Right renal pelvis (tissue), 4 donors: ENCODE measurements at places on chromosomes 6 and 20.

- DNase-seq = no peak
Observed at GRCh38 chr6:121876721-121877120, 441.3 kb downstream of the GJA1 start.

- no peak for DNase-seq
Observed at GRCh38 chr6:13287104-13287503, 41.2 kb downstream of the TBC1D7 start.

- DNase-seq = no peak
Observed at GRCh38 chr6:167761794-167762258, 64.9 kb upstream of the AFDN start.

DNA sequence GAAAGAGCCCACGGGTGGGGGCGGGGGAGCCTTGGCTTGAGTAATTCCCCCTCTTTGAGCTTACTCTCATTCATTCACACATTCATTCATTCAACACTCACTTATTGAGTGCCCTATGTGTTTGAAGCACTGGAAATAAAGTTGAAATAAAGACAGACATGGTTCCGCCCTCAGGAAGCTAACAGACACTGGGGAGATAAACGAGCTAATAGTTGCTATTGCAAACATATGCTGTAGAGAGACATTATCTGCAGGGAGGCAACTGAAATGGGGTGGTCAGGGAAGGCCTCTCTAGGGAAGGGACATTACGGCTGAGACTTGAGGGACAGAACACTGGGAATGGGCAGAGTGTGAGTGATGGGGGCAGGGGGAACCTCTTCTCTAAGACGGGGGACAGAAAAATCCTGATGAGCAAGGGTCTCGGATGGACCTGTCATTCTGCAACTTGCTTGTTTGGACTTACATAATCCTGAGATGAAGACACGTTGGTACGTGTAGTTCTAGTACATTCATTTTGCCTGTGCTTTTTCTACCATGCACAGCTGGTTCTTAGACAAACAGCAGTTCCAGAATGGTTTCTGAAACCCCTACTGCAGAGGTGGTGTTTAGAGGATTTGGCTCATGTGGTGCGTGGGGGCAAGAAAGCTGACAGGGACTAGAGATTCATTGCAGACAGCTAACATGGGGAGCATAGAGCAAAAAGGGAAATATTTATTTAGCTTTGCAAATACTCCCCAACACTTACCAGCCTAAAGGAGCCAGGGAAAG is 71.1 kb upstream of the BLCAP start:
- DNase-seq = no peak

DNA sequence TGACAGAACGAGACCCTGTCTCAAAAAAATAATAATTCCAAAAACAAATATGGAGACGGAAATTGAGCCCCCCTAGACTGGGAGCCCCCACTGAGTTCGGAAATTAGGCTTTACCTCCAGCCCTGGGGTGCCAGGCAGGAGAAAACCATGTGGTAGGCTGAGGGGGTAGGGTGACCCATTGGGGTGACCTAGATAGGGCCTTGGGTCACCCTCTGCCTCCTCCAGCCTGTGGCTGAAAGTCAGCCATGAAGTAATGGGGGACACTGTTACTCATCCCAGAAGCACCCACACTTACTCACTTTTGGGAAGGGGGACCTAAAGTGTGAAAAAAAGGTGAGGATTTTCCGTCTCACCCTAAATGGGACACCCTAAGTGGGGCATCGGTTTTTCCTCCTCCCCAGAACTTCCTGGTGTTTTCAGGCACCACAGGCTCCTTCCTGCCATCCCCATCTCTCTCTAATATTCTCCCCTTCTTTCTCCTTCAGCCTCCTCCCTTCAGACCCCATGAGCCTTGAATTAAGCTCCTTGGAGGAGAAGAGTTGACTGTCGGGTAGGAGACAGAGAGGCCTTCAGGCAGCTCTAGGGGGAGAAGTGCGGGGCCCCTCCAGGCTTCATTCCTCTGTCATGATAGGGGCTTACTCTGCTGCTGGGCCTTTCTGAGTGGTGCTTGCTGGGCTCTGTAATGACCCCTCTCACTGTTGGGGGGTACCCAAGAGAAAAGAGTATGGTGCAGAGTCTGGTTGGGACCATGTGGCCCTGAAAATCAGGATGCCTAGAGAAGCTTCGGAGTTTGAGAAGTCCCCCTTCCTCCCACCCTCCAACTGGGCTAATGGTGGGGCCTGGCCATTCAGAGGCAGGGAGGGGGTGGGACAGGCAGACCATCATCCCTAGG is 2.4 kb downstream of the LTB start:
- no peak for DNase-seq

DNA sequence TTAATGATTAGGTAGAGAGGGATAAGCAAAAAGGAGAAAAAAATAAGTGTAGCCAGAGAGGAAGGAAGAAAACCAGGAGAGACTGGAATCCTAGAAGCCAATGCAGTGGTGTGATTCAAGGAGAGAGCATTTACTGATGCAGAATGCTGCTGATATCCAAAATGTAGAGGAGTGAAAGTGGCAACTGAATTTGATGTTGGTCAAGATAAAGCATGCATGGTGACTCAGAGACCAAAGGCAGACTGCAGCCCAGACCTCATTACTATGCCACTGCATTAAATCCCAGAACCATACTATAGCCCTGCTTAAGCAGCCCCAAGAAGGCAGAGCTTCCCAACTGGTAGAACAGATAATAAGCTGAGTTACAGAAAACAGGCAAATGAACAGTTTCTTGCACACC is 15.8 kb downstream of the KLHL32 start:
- no peak for DNase-seq

- DNase-seq = no peak
Observed at GRCh38 chr6:100376103-100376502, 88.6 kb downstream of the SIM1 start.

DNA sequence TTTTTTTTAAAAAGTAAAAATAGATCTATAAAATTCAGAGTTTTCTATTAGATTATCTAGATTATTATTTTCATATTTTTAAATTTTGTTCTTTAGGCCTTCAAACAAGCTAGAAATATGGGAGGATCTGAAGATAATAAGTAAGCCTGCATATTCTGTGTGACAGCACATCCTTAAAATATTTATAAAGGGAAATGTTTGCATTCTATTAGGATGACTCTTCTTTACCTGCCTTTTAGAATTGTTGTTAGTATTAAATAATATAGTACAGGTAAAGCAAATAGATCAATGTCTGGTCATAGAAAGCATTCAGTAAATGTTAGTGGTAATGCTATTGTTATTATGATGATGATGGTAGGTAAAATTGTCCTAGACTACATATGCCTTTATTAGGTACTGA is 17.4 kb downstream of the PEX3 start:
- no peak for DNase-seq
